Activated CD8-positive, alpha-beta T cell treated with anti-CD3 and anti-CD28 coated beads for 36 hours (primary cell): ENCODE measurements at places on chromosomes 2 and 18.
A peak's percentile ranks its signal among the peaks of the same experiment; 100 is the strongest.

- DNase-seq, result no peak
Observed at GRCh38 chr2:28160986-28161425, 231.7 kb upstream of the FOSL2 start.

DNA sequence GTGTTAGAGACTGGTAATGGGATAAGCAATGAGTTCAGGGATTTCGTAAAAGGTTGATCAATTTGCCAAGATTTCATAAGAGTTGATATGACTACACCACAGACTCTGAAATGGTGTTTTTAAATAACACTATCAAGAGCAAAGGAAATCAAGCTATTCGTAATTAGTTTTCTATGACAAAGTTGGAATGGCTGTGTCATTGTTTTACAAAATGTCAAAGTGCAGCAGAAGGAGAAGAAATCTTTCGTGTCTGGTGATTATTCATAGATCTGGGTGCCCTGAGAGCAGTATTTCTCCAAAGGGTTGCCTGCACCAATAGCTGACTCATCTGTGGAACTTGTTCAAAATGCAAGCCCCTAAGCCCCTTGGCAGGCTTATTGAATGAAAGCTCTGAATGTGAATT lies 70.1 kb downstream of the NABP1 start:
- DNase-seq, result no peak

- no peak for DNase-seq
Observed at GRCh38 chr2:240962300-240963064, 35.9 kb upstream of the SNED1 start.

DNA sequence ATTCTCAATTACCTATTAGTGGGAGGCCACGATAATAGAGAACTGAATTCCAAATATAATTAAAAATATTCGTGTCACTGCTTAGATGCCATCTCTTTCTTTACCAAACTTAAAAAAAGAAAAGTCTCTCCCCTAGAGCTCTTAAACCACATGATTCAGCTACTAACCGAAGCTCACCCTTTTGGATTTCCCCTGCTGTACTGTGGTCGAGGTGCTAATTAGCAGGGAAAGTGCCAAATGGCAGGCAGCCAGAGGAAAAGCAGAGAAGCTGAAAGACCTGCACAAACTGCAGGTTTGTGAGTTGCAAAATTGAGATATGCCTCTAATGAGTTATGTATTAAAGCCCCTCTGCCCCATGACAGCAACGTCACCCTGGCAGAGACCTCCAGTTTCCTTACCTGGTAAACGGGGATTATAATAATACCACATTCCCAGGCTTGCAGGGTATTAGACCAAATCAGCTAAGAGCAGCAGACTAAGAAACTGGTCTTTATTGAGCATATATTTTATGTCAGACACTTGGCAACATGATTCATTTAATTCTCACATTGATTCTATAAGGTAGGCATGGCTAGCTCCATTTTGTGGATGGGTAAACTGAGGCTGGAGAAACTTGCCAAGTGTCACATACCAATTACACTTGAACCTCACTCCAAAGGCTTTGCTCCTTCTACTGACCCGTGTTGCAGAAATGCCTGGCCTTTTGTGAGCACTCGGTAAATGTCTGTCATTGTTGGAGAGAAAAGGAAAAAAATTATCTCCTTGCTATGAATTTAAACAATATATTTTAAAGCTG lies 259.7 kb downstream of the LPIN1 start:
- DNase-seq, result peak; percentile 91

- DNase-seq, result peak; percentile 29
Observed at GRCh38 chr2:101089419-101089818, 61.8 kb downstream of the TBC1D8 start.

GRCh38 chr2:126749537-126749936 lies 93.6 kb downstream of the GYPC start:
- peak; percentile 28 for DNase-seq

- peak; percentile 66 for DNase-seq
Observed at GRCh38 chr2:235746257-235746934, 252.6 kb downstream of the AGAP1 start.

GRCh38 chr2:63040586-63040985 lies 10.0 kb upstream of the OTX1 start:
- DNase-seq, result no peak

- no peak for DNase-seq
Observed at GRCh38 chr18:78303519-78304191, 676.0 kb upstream of the SALL3 start.

GRCh38 chr2:18455236-18455862 lies 105.1 kb downstream of the RDH14 start:
- no peak for DNase-seq

DNA sequence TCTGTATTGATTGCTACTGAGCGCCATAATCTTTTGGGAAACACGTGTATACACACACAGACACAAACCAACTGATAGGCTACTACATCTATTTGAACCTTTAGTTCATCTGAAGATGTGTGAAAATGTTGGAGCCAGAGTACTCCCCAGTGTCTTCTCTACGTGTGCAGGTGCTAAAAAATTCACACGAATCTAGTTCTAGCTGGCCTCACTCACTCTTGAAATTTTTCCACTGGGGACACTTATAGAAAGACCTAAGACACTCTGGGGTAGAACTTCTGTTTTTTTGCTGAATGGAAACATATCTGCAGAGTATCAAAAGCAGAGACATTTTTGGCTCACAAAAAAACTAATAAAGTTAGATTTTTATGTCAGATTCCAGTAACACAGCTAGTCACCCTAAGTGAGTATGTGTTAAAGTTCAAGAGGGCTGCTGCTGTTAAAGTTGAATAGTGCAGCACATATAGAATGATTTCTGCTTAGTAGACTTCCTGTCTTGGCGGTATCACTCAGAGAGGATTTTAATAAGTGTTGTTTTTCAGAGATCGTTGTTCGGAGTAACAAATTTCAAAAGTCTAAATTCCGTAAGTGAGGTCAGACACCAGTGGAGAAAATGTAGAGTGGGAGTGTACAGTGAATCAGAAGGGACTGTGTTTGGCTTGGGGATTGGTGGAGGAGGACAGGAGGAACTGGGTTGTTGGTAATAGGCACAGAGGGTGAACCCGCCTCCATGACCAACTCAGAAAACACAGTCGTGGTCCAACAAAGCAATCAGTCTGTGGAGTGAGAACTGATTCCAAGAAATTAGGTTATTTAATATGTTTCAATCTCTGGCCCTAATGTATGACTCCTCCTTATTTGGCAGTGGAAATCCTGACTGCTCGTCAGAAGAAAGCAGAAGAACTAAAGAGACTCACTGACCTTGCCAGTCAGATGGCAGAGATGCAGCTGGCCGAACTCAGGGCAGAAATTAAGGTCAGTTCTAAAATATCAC lies 43.1 kb downstream of the KCTD18 start:
- DNase-seq, result peak; percentile 69

- DNase-seq, result no peak
Observed at GRCh38 chr2:42819160-42819559, 26.8 kb upstream of the HAAO start.

GRCh38 chr2:176140513-176141317 lies 10.6 kb upstream of the HOXD4 start:
- DNase-seq, result peak; percentile 76

DNA sequence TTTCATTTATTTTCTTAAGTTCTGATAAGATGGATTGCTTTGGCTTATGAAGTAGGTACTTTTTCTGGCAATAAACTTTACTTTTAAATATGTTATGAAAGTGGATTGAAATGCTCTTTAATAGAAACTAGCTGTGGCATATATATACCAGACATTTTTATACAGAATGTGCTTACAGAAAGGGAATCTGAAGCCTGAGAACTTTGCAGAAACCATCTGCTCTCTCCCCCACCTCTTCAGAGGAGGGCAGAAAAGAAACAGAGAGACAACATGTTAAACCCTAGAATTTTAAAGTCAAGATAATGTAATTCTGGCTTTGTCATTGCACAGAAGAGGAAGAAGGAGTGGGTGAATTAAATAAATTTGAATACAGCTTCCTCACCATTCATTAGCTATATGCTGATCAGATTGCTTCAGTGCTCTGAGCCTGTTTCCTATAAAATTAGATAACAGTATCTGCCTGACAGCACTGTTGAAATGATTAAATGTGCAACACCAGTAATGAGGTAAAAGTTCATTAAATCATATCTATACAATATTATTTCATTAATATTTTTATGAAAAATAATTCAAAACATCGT lies 247.3 kb downstream of the CNTNAP5 start:
- no peak for DNase-seq

- DNase-seq, result no peak
Observed at GRCh38 chr2:144452989-144453336, 67.0 kb downstream of the ZEB2 start.

DNA sequence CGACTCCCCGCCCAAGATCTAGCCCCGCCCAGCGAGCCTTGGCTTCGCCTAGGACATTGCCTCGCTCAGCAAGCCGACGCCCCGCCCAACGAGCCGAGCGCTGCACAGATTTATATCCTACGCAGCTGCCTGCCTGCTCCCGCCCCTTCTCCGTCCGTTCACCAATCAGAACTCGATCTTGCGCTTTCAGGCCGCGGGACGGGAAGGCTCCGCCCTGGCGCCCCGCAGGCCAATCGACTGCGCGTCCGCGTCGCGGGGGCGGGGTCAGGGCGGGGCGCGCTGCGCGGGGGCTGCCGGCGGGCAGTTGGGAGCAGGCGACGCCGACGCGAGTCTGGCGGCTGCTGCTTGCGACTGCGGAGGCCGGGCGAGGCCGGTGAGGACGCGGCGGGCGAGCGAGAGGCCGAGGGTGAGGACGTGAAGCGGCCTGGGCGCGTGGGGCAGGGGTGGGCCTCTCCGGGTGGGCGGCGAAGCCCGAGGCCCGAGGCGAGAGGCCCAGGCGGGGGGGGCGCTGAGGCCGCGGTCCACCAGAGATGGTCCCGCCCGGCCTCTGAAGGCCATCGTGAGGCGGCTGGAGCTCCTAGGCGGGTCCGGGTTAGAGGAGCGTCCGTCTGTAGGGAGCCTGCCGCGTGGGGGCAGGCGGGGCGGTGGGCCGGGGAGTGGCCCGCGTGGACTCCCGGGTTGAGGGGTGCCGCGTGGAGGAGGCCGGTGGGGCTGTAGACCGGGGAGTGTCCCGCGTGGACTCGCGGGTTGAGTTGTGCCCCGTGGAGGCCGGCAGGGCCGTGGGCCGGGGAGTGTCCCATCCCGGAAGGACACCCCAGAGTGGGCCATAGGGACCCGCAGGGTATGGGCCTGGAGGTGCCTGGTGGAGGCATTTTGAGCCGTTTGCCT lies at the start of gene FARP2:
Gene FARP2 (plus strand): TSS at position 303 of the 888 bp plus-strand sequence. CDS start 16,823 bp downstream, outside the sequence.
- peak; percentile 99 for DNase-seq

DNA sequence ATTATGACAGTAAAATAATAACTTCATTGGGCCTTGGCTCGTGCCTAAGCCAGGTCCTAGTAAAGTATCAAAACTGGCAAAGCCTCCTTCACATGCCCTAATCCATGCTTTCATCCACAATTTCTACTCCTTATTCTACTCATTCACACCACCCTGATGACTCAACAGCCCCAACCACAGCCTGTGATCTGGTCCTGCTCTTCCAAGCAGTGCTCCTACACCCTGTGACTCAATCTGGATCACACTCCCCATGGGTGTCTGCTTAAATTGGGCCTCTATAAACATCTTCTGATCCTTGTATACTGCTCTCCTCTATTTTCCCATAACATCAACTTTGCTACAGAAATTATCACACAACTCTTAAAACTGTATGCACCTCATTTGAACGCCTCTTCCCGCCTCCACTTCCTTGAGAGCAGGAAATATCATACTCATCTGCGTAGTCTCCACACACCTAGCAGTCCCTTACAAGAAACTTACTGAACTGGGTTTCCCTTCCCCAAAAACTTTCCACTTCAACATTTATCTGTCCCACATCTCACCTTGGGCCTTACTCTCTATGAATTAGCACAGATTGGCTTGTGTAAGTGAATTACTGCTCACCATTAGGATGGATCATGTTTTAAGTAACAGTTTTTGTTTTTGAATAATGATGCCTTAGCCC lies 15.9 kb downstream of the GTF3C3 start:
- DNase-seq, result peak; percentile 36

GRCh38 chr2:152971685-152972084 lies 253.3 kb downstream of the ARL6IP6 start:
- no peak for DNase-seq

DNA sequence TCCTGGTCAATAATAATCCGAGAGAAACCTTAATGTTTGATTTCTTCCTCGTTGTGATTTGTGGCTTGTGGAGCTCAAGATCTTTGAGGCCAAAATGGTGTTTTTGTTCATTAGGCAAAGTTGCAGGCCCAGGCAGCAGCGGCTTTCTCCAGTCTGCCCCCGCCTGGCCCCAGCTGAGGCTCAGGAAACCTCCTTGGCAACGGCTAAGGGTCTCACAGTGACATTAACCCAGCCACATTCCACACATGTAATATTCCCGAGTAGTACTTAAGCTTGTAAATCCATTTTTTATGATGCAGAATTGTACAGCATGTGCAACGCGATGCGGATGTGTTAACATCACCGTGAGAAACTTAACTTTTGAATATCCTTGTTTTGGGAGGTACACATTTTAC lies 200.1 kb downstream of the BCL11A start:
- no peak for DNase-seq

- DNase-seq, result no peak
Observed at GRCh38 chr2:121774235-121774634, 18.8 kb downstream of the TSN start.

GRCh38 chr2:30663806-30664205 lies 143.4 kb downstream of the CAPN13 start:
- DNase-seq, result no peak

- no peak for DNase-seq
Observed at GRCh38 chr18:45245091-45245511, 370.2 kb upstream of the SLC14A2 start.

DNA sequence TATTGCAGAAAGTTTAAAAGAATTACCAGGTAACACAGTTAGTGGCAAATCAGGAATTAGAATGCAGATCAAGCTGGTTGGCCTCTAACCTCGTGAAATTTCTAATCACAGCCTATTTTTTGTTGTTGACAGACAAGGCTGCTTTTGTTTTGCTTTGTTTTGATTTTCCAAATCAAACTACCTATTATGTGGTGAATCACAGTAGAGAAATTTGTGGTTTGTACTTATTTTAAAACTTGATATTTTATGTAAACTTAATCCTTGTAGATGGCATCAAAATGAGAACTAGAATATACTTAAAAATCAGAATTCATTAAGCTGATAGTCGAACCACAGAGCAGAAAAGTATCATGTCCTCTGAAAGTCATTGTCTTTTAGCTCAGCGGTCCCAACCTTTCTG lies 258.1 kb downstream of the CTNNA2 start:
- DNase-seq, result no peak

- no peak for DNase-seq
Observed at GRCh38 chr2:84388133-84388532, 70.9 kb downstream of the SUCLG1 start.

DNA sequence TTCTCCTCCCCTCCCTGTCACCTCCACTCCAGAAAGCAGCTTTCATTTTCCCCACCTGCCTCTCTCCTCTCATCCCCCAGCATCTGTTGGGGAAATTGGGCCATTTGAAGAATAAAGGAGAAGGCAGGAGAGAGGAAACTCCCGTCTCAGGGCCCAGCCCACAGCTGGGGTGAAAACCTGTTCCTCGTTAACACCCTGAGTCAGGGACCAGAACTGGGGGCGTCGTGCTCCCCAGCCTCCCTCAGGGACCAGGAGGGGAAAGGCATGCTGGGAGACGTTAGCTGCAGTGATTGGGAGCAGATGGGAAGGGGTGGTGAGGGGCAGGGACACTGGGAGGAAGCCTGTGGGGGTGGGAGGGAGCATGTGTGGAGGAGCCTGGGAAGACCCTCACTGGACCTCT lies 251.3 kb downstream of the DYSF start:
- DNase-seq, result no peak
